NCI-H1436 treated with DMSO at 0.1 percent for 48 hours (cell line): ENCODE measurements at places on chromosomes 1 and 21.

DNA sequence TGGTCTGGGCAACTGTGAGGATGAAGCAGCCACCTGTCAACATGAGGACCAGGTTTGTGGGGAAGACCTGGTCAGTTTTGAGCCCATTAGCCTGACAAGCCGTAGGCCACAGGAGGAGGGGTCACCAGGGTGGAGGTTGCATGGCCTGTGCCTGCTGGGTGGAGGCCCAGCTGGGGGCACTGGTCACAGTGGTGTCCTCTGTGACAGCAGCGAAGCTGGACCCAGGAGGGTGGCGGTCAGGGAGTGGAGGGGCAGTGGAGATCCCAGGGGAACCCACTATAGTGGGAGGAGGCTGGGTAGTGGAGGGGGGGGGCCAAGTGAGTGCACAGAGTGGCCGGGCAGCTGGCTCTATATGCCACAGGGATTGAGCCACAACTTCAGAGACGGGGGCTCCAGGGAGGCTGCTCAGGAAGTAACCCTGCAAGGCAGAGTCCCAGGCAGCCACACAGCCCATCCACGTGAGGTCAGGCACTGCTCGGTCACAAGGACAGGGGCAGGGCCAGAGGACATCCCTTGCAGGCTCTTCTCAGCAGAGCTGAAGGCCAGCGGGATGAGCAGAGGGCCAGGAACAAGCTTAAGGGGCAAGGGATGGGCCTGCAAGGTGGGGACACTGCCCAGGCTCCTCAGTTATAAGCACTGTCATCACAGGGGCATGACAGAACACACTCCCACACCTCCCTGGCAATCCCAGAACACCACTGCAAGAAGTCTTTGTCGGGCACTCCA lies 2.3 kb upstream of the C1orf35 start:
- no peak for DNase-seq

GRCh38 chr1:103529746-103530145 lies 4.2 kb downstream of the RNPC3 start:
- DNase-seq = no peak

DNA sequence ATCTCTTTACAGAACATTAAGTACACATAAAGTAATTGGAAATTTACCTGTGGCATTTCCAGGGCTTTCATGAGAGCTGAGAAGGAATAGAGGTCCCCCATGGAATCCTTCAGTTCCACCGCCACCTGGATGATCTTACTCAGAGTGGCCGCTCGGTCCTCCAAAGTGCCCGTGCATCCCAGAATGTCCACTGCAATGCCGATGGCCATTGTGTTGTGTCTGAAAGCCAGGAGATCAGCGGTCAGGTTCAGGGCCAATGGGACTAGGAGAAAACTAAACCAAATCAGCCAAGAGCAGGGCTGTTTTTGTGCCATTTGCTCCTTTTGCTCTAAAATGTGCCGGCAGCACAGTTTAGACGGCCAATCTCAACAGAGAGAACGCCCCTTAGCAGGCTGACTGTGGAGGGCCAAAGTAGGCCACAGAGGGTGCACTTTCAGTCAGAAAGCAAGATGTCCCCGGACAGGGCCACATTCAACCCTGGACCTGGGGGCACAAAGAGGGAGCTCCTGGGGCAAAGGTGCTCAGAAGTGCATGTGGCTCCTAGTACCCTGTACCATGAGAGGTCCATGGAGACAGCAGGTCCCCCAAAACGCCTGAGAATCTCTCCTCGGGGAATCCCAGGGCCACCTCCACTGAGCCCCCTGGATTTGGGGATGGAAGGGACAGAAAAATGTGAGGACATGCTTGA lies 109.9 kb downstream of the BCAR3 start:
- DNase-seq = no peak

DNA sequence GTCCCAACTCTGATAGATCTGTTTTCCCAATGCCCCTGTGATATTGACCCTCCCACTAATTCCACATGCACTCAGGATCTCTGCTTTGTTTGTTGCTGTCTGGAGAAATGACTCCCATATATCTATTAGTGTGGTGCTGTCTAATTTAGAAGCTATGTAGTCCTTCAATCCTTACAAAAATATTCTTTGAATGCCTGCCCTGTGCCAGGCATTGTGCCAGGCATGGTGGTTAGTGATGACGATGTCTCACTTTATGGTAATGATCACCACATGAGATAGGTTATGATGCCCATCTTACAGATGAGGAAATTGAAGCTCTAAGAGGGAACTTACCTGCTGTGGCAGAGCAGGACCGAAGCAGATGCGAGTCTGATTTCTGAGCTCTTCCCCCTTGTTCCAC lies 12.9 kb downstream of the MYOG start:
- DNase-seq = no peak

DNA sequence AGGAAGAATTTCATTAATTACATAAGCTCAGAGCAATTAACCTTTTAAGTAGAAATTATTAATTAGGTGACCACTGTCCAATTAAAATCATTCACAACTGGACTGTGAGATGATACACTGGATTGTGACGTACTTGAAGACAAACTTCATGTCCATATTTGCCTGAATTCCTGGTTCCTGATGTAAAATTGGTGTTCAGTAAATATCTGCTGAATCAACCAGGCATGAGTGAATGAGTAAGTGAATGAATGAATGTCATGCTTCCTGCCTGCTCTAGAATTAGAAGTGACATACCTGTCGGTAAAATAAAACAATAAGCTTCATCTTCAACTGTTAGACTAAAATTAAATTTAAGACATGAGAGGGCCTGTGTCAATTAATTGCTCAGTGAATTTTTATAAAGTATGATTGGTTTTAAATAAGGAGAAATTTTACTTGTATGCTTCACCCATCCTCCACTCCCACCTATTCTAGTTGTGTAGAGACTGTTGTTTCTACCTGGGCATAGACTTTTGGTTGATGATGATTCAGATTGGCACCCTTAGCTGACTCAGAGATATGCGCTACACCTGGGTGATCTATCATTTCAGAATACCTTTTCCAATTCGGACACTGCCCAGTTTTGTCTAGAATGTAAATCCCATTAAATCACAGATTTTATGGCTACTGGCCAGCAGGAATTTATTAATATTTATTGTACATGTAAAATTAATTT lies 56.9 kb upstream of the PTGS2 start:
- no peak for DNase-seq

DNA sequence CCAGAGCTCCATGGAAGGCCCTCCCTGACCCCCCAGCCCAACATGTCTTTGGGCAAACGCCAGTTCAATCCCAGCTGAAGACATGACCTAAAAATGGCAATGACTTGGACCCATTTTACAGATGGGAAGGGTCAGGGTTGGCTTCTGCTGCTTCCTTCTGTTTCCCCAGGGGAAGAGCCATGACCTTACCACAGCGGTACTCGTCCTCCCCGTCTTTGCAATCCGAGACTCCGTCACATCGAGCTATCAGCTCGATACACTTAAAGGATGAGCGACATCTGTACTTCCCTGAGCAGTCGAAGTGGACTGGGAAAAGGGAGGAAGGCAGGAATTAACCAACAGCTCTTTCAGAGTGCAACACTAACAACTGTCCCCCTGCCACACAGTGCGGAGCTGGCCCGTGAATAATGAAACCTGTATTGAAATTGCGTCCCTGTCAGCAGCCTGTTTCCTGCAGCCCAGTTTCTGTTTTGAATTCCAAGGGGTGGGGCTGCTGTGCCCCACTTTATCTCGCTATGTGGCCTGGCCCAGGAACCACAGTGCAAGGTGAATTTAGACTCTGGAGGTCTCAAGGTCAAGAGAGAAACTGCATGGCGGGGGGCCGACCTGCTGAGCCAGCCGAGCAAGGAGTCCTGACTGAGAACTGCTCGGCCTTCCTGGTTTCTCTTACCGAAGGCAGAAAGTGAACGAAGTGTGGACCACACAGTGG lies 7.0 kb downstream of the TMPRSS3 start:
- DNase-seq = no peak

GRCh38 chr21:17002594-17003257 lies 510.1 kb upstream of the CXADR start:
- DNase-seq = no peak

DNA sequence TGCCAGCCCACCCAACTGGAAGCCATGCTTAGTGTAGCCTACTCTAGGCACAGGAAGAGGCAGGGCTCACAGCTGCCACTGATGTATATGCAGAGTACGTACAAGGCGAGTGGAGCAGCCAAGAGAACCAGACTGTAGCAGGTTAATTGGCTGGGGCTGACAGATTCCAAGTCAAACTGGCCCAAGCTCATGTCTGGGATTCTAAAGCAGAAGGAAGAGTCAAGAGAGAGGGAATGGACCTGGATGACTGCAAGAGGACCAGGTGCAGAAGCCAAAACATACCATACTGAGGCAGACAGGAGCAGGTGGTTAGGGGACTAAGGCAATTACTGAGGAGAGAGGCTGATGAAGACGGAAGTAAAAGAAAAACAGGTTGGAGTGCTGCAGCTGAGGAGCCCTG lies 51.3 kb upstream of the LRRN2 start:
- no peak for DNase-seq

GRCh38 chr1:116844775-116845174 lies 64.9 kb upstream of the PTGFRN start:
- DNase-seq = no peak

DNA sequence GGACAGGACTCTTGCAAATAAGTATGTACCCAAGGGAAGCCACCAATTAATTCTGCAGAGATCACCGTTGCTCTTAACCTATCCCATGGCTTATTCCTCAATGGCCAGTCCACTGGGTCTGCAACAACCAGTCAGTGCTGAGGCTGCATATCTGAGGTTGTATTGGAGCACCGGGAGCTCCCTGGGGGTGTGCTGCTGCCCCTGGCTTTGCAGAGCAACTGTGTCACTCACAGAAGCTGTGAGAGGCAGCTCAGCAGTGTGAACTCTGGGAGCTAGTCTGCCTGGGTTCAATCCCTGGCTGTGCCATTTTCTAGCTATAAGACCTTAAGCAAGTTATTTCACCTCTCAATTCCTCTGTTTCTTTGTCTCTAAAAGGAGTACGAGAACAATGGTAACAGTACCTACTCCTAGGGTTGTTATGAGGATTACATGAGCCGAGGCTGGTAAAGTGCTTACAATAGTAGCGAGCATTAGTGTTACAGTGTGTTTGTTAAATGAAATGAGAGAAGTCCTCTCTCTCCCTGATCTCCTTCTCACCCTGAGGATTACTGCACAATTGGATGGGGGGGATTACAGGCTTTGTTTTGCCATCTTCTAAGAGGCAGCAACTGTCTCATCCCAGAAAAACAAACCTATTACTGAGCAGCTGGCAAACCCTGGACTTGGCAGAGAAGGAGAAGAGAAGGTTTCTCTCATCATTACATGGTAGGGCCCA lies 3.6 kb downstream of the RXRG start:
- DNase-seq = no peak

DNA sequence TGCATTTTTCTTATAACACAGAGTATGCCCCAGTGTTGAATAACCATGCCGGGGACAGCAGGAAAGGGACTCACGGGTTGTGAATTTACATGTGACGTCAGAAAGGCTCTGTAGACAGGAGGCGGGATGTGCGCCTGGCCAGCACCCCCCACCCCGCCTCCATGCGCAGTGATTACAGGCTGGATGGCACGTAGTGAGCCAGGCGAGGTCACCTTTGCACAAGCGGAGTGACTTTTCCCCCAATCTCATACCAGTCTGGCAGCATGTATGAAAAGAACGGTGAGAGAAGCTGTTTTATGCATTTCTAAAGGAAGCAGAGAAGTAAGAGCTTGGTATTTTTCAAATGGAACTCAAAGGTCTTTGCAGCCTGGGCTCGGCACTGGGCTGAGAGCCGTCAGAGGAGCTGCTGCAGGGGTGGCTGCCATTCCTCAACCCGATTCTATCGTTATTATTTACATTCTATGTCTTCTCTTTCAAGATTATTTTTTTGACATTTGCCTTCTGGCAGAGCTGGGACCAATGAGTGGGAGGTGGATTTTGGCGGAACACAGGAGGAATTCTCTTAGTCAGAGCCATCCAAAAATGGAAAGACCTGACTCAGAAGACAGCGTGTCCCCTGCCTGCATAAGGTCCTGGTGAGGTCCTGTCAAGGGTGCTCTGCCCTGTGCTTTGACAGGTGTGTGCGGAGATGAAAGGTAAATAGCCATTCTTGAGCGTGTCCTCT lies 115.6 kb upstream of the SLC45A1 start:
- peak; percentile 10 for DNase-seq

GRCh38 chr21:39153842-39154241 lies 29.4 kb downstream of the PSMG1 start:
- DNase-seq = no peak

- DNase-seq = no peak
Measured at GRCh38 chr1:86913399-86913895, 479 bp downstream of the SELENOF start.

GRCh38 chr1:237556911-237557310 lies 333.8 kb downstream of the ZP4 start:
- no peak for DNase-seq
